ENCODE measurements at places on chromosomes 6 and 20. TPM values are rescaled to one million over a fixed set of nuclear protein-coding genes. Genes with fewer than 3 reads are reported as not detected.

GPSM3 gene
- 9.9 TPM for polyA plus RNA-seq

TFAP2C gene
- 1.3 TPM for polyA plus RNA-seq

MROH8 gene
- 6.9 TPM for polyA plus RNA-seq

- DNase-seq = no peak
Measured at GRCh38 chr6:106426250-106426970, 65.9 kb downstream of the CRYBG1 start.

DNA sequence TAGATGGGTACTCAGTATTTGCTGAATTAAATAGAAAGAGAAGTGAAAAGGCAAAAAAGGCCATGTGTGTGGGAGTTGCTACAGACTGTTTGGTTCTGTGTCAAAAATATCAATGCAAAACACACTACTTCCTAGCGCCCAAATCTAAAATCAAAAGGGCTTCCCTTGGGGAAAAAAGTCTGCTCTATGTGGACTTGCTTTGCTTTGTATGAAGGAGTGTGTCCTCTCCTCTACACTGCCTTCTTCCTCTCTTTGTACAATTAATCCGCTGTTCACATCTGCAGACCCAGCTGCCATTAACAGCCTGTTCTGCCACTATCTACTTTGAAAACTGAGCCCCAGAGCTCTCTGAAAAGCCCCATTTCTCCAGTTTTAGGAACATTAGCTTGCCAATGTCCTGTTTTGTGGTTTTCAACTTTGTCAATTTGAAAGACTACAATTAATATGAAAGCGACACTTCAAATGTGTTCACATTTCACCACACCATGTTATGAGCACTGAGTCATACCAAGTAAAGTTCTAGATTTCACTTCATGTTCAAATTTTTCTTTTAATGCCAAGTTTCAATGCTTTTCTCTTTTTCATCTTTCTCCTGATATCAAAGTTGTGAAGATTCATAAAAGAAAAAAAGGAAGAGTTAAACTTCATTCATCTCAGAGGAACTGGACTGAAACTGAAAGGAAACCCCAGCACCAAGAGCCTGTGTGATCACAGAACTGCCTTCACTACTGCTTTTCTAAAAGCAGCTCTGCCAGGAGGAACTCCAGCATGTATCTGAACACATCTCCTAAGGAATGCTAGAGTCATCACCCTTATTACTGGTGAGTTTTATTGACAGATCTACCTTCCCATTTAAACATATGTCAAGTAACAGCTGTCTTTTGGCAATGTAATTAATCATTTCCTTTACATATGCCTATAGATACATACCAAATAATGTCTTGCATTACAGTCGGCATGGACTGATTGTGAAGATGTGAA is 102.6 kb downstream of the KIF13A start:
- DNase-seq = no peak

DNA sequence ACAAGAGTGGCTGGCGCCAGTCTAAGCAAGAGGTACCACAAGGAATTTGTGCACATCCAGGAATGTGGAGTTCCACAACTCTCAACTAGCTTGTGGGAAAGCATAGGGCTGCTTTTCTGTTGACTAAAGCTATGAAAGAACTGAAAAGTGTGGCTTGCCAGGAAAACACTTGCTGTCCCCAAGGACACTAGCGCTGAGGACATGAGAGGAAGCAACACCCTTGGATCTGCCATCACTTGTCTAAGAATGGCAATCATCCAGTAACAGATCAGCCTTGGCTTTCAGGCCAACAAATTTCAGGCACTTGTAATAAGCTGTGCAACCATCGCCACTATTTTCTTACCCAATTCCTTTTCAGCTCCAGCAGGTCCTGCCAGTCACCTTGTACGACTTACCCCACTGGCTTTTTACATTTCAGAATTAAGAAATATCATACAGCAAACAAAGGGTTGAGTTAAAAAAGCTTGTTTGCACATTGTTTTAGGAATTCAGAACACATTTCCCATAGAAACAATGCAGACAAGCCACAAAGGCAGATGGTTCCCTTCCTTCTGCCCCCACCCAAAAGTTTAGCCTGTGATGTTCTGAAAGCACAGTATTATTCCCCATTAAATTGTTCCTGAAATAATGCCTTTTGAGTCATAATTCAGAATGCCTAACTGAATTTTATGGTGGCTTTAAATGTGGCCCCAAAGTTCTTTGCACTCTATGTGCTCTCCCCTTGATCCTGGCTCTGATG is 57.9 kb upstream of the SSTR4 start:
- no peak for DNase-seq

- DNase-seq = no peak
Measured at GRCh38 chr6:23526526-23526925, 599.5 kb upstream of the NRSN1 start.

DNA sequence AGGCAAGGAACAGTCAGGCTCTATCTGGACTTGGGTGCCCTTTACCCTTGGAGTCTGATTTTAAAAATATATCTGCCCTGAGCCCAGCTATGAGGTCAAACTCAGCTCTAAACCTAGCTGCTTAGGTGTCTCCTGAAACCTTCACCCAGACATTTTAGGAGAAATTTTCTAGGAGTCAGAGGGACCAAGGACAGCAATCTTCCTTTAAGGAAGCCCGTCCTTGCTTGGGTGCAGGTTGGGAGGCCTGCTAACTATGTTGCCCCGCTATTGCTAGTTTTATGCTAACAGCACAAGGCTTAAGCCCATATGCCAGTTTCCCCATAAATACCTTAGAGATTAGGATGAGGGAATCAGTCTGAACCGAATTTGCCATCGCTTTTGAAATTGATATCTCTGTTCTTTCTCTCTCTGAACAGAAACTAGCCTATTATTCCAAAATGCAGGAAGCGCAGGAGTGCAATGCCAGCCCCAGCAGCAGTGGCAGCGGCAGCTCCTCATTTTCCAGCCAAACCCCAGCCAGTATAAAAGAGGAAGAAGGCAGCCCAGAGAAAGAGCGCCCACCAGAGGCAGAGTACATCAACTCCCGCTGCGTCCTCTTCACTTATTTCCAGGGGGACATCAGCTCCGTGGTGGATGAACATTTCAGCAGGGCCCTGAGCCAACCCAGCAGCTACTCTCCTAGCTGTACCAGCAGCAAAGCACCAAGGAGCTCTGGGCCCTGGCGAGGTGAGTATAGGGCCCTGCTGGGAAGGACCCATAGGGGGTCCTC is 2.6 kb downstream of the VGLL2 start:
- DNase-seq = no peak

DNA sequence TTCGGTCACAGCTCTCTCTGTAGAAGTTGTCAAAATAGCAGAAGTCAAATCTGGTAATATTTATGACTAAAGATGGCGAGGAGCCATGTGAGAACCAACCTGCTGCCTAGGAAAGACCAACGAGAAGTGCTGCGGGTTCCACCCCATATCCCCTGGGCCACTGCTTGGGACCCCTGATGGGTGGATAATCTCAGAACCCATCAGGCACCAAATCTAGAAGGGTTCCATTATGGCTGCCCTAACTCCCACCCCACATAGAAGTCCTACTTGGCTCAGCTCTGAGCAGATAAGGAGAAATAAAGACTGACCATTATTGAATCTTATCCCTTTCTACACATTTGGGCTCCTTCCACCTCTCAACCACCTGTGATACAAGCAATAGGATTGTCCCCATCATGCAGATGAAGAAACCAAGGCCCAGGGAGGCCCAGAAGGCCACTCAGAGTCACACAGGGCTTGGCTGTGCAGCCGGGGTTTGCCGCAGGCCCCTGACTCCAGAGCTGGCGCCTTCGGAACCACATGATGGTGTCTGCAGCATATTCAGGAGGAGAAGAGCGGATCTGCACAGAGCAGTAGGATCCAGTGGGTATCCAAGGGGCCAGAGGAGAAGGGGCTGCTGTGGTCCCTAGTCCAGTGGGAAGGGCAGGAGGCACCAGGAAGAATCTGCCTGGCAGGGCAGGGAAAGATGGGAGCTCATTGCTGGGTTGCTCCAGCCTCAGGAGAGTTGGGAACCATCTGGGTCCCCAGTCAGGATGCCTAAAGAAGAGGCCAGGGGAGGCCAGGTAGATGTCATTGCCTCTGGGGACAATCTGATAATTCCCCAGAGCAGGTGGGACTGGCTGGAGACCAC is 9.6 kb upstream of the PCMTD2 start:
- DNase-seq = no peak

DNA sequence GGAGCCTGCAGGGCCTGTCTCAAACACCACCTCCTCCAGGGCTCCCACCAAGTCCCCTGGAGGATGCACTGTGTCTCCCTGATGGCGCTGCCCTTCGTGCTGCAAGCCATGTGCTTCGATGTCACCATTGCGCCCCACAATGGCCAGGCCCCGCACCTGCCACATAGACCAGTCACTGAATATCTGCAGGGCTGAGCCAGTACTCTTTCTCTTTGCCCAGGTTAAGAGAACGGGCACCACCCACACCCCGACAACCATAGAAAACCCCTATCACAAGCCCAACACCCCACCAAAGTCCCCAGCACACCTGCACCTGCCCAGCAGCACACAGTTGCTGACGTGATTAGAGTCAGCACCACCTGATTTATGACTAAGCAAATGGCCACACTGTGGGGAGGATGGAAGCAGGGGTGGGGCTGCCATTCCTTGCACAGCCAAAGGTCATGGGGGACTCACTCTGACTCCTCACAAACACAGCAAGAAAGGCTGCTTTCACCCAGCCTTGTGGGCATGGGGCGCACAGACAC is 104.3 kb downstream of the SLC23A2 start:
- no peak for DNase-seq

DNA sequence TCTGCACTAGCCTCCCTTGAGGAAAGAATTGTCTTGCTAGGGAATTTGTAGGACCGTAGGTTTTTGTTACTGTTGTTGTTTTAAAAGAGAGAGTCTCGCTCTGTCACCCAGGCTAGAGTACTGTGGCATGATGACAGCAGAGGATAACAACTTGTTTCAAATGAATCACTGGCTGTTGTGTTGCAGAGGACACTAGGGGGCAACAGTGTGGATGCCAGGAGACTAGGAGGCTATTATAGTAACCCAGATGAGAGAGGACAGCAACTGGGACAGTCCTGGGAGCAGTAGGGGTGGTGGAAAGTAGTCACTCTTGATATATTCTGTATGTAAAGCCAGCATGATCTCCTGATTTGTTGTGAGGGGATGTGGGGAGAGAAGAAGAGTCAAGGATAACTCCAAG is 41.8 kb upstream of the LAMA4 start:
- DNase-seq = no peak

DNA sequence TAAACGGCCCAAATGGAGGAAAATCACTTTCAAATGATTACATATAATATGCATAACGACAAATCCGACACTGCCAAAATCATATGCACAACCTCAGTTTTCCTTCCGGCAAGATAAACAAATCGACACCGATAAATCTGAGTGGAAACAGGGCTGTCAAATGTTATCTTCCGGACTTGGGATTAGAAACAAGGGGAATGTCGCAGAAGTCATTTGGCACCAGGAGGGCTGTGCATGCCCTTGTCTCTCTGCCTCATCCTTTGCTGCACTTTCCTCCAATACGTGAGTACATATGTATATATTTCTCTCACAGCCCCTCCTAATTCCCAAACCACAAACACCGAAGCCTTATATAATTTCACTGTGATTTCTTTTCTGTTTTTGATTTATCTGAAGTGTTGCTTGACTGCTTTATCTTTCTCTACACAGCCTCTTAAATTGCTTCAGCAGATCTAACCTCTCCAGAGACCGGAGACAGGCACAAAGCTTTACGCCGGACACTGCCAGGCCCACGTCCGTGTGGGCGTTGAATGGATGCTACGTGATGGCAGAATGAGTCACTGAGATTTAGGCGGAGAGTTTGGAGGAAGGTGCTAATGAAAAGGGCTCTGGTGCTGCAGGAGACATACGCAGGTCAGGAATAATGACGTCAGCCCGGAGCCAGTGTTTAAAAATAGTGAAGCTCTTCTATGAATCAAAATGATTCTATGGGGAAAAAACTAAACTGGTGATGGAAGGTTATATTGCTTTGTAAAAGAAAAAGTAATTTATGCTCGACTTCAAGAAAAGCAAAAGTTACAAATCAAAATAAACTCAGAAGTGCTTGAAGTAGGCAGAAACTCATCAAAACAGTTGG is 21.0 kb upstream of the PRELID3B start:
- no peak for DNase-seq

All from right renal pelvis (tissue), 4 donors.